ENCODE measurements at places on chromosomes 16 and 17. TPM values are rescaled to one million over a fixed set of nuclear protein-coding genes. Genes with fewer than 3 reads are reported as not detected.

GRCh38 chr16:73743665-73744496 lies 552.7 kb upstream of the PSMD7 start:
- no peak for DNase-seq

Gene KCNJ2
- total RNA-seq: 1.5 TPM

- no peak for DNase-seq
Observed at GRCh38 chr16:7990626-7991260, 599.6 kb downstream of the TMEM114 start.

Gene RNF112
- 0.10 TPM for total RNA-seq

DNA sequence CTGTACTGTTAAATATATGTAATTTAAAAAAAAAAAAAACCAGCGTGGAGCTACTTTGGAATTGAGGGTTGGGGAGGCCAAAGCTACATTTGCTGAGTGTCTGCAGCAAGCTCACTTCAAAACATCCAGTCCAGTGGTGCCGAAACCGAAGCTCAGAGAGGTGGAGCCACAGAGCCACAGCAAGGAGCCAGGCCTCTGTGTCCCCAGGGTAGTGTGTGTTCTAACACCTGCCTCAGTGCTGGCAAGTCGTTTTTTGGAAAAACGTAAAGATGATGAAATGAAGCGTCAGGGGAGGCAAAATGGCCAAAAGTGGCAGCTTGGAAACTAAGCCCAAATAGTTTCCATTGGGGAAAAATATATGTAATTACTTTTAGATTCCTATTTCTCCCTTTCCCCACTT lies 36.1 kb upstream of the MRC2 start:
- DNase-seq: no peak

Gene INCA1
- total RNA-seq: 1.7 TPM

DNA sequence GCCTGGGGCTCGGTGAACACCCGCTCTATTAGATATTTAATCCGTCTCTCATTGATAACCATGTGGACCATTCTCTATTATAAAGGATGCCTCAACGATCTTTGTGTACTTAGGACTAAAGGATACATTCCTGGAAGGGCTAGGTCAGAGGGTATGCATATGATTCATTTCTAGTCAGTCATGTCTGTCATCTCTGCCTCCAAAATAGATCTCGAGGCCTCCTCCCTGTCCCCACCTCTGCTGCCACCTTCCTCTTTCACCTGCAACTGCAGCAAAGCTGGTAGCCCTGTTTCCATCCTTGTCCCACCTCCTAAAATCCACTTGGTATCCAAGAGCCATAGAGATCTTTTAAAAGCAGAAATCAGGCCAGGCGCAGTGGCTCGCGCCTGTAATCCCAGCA lies 121.5 kb downstream of the KATNIP start:
- DNase-seq: no peak

Gene HOXB6
- total RNA-seq: 196 TPM

DNA sequence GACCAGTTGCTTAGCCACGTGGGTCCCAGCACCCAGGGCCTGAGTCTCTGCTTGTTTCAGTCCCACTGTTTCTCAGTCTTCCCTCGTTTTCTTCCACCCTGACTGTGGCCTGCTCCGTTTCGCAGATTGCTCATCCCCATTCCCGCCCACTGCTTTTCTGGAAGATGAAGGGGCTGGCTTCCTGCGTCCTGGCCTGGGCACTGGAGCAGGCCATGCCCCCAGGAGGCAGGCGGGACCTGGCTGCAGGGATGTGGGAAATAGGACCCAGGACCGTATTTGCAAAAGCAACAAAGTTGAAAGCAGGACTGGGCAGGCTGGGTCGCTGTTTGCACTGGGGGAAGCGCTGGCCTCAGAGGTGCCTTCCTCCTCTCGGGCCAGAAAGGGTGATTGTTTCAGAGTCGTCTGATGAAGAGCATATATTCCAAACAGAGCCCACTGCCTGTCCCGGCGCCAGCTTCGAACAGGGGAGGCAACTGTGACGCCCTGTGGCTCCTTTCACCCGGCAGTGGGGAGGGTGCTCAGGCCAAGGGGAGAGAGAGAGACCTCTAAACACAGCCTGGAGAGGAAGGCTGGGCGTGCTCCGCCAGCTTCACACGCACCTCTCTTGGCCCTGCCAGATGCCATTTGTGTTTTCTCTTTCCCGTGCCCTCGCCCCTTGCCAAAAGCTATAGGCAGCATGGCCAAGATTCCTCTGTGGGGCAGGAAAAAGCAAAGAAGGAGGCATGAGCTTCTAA lies 108.6 kb downstream of the CMIP start:
- DNase-seq: no peak

Gene STH
- not detected for total RNA-seq

DNA sequence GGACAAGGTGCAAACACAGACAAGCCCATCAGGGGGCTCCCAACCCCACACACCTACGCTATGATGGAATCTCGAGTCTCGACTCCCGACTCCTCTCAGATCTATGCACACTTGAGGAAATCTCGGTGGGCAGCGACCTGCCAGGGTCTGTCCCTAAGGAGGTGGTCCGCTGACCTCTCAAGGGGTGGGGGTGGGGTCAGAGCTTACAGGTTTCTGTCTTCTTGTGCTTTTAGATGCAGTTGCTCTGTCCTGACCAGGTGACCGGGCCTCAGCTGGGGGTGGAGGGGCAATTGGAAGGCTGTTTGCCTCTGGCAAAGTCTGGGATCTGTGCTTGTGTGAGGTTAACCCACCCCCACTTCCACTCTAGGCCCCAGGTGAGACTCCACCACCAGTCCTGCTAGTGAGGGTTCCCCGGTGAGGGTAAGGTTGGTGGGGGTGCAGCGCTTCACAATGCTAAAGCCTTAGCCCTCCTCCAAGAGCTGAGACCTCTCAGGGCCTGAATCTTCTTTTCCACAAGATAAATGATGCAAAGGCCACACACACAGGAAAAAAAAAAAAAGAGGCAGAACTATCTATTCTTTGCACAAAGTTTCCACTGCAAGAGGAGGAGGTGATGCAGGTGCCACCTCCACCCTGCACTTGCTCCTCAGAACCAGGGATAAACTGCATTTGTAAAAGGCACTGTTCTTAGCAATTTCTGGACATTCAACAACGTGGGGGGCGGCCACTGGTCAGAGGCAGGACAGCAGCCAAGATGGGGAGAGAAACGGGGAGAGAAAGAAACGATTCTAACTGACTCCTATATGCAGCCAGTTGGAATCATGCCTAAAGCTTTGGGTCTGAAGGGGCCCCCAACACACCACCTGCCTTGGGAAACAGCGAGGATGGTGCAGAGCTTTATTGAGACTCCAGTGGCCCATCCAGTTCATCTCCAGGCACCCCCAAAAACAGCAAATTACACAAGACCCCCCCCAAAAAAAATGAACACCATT lies 4.1 kb downstream of the CISD3 start:
- no peak for DNase-seq

DNA sequence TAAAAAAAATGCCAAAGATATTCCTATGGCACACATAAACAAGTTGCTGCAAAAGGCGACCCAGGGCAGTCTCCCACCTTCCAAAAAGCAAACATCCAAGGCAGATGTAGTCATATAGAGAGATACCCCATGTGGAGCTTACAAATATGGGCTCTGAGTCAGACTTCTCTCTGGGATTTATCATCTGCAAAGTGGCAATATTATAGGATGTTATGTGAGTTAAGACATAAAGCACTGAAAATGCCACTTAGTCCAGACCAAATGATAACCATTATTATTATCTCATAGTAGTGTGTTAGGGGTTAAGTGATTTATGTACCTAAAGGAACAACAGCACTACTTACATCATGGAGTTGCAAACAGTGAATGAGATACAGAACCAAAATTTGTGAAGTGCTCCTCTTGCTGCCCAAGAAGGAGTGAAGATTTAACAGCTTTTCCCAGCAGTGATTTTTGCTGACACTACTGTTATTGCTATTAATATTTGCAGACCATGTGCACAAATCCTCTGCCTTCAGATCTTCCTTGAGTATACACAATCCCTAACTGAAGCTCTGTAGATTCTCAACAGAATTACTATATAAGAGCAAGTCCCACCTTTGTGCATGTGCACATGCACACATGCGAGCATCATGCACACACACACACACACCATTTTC lies 560.0 kb upstream of the SALL1 start:
- DNase-seq: no peak

GRCh38 chr16:82630688-82631087 lies 3.9 kb downstream of the CDH13 start:
- DNase-seq: no peak

DNA sequence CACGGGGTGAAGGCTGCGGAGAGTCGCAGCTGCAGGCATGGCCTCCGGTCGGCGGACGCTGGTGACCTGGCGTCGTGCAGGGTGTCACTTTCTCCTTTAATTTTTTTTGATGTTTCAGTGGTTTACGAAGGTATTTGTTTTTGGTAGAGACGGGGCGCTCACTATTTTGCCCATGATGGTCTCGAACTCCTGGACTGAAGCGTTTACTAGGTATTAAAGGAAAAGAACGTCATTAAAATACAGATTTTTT lies 17.1 kb downstream of the ZNF213 start:
- DNase-seq: no peak

- peak; percentile 58 for DNase-seq
Observed at GRCh38 chr17:36921095-36921851, 16.0 kb upstream of the LHX1 start.

Gene RNU2-1
- total RNA-seq: 4,481 TPM

Gene RPA1
- total RNA-seq: 150 TPM

GRCh38 chr17:82496529-82497434 lies 22.8 kb upstream of the FOXK2 start:
- no peak for DNase-seq

Gene SOCS1
- total RNA-seq: 4.8 TPM

GRCh38 chr17:78304549-78305037 lies 55.3 kb downstream of the SOCS3 start:
- no peak for DNase-seq

DNA sequence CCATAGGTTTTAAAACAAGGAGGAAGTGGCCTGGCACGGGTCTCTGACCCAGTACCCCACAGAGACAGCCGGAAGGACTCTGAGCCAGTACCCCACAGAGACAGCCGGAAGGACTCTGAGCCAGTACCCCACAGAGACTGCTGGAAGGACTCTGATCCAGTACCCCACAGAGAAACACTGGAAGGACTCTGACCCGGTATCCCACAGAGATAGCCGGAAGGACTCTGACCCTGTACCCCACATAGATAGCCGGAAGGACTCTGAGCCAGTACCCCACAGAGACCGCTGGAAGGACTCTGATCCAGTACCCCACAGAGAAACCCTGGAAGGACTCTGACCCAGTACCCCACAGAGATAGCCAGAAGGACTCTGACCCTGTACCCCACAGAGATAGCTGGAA lies 49.0 kb downstream of the TRARG1 start:
- DNase-seq: no peak

Gene PPP1R1B
- total RNA-seq: 45.7 TPM

Gene HSPB9
- total RNA-seq: not detected

DNA sequence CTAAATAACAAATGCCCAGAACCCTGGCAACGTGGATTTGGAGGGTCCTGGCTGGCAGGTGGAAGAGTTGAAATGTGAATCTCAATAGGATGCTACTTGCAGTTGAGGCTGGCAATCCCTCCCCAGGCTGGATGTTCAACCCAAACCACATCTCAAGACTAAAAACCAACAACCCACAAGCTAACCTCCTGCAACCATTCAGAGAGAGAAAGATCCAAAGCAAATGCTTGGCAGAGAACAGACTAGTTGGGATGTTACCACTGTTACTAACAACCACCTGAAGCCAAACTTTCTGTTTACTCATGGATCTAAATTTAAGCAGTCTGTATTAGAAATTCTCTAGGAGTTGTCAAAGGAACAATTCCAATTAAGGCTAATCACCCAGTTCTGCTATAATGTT lies 27.9 kb downstream of the SMG6 start:
- DNase-seq: no peak

Gene TPSG1
- total RNA-seq: 4.6 TPM

- no peak for DNase-seq
Observed at GRCh38 chr16:88356727-88357199, 26.0 kb upstream of the ZNF469 start.

- no peak for DNase-seq
Observed at GRCh38 chr17:45993962-45994627, 5.0 kb upstream of the STH start.

Gene ATF7IP2
- 25.2 TPM for total RNA-seq

Gene MVP
- 107 TPM for total RNA-seq

Gene SMARCD2
- total RNA-seq: 59.4 TPM

- no peak for DNase-seq
Observed at GRCh38 chr17:10956821-10957220, 118.9 kb upstream of the PIRT start.

GRCh38 chr16:5062790-5063765 lies 2.7 kb downstream of the C16orf89 start:
- no peak for DNase-seq

- DNase-seq: no peak
Observed at GRCh38 chr17:40482722-40483121, 18.7 kb downstream of the TNS4 start.

DNA sequence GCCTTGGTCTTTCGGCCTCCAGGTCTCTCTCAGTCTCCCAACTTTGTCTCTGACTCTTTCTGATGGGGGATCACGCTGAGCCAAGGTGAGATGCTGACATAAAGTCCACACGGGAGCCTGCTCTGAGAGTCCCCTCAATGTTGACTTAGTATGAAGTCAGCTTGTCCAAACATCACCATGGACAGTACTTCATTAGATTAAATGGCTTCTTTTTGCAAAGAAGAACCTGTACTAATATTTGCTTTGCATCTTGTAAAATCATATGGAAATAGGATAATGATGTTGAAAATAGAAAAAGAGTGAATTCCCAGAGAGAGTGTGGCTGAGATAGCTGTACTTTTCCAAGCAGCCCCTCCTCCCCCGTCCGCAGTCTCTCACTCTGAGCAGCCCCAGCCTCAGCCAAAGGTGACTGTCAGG lies 56.7 kb upstream of the SIAH1 start:
- no peak for DNase-seq

Gene CEP295NL
- total RNA-seq: 0.87 TPM

Gene TSR3
- 89.7 TPM for total RNA-seq

DNA sequence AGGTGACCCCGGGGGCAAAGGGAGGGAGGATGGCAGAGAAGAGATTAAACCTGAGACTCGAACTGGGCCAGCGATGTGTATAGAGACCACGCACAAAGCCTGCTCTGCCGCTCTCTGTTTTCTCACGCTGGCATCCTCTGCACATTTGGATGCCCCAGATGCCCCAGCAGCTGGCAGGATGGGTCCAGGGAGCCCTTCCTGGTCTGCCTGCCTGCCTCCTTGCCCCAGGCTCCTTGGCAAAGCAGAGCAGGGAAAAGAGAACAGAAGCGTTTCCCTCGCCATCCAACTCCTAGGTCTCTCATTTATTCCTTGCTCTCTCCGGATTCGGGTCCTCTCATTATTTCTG lies 5.2 kb upstream of the PIPOX start:
- DNase-seq: no peak

DNA sequence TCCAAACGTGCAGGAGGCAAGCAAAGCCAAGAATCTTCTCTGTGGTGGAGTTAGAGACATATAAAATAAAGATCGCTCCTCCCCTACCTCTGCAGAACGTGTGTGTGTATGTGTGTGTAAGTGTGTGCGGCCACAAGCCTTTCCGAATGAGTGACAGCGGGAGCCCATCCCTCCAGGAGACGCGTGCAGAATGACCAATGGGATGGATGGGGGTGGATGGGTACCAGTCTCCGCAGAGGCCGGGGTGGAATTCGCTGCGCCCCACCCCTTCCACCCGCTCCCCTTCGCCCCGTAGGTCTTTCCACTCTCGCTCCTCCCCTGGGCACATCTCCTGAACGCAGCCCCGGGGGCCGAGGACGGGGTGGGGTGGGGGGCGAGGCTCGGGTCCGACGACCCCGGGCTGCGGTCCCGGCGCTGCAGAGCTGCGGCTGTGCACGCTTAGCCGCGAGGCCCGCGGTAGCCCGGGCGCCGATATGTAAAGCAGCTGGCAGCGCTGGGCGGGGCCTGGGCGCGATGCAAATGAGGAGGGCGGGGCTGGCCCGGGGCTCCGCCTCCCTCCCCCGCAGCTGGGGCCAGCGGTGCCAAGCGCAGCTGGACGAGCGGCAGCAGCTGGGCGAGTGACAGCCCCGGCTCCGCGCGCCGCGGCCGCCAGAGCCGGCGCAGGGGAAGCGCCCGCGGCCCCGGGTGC lies at the start of gene PRKCB:
Gene PRKCB, plus strand, starts transcription at position 594 of the 688 bp plus-strand sequence.
- no peak for DNase-seq

Data from Panc1 (cell line).